ENCODE measurements at places on chromosomes 7 and 10. TPM values are rescaled to one million over a fixed set of nuclear protein-coding genes. Genes with fewer than 3 reads are reported as not detected.
A peak's percentile ranks its signal among the peaks of the same experiment; 100 is the strongest.

The TRPV5 gene
- not detected for total RNA-seq

DNA sequence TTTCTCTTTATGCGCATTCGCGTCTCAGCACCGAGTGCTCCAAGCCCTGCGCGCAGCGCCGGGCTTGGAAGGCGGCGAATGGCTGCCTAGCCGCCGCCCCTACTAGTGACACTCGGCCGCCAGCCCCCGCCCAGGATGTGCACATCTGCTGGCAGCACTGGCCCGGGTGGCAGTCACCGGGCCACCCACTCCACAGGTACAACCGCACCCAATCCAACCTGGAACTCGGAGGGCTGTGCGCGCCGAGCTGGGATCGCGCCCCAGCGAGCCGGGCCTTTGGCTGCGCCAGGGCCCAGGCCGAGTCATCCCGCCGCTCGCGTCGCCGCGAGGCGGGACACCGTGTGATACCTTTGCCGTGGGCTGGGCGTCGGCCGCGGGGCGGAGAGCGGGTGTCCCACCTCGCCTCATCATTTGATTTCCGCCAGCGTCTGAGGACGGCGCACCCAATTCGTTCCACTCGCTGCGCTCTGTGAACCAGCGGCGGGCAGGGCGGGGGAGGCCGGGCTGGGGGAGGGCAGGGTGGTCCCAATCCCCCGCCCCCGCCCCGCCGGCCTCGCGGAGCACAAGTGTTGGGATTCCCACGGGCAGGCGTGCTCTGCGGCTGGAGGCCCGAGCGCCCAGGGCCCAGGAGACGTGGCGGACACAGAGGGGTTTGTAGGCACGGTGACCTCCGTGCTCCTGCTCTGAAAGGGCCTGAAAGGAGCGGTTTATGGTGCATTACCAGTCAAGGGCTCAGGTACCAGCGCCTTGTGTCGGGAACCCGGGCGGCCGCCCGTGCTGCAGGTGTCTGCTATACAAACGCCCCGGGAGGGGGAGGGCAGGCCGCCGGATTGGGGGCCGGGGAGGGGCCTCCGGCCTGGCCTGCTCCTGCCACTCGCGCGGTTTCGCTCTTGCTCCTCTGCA is 17.8 kb upstream of the PTF1A start:
- H3K4me1 ChIP-seq: no peaks in the 10 kb centered on the region
- H3K27ac ChIP-seq: no peak overlapping the region
- H3K4me3 ChIP-seq: no peak overlapping the region
- no peak for DNase-seq

- no peak overlapping the region for H3K4me3 ChIP-seq
- peaks cover 27% of the 10 kb centered on the region for H3K4me1 ChIP-seq
- no peaks in the 10 kb centered on the region for H3K27me3 ChIP-seq
- no peaks in the 10 kb centered on the region for H3K36me3 ChIP-seq
- DNase-seq: peak; percentile 61
Measured at GRCh38 chr10:21929070-21929469, 74.5 kb downstream of the DNAJC1 start.

DNA sequence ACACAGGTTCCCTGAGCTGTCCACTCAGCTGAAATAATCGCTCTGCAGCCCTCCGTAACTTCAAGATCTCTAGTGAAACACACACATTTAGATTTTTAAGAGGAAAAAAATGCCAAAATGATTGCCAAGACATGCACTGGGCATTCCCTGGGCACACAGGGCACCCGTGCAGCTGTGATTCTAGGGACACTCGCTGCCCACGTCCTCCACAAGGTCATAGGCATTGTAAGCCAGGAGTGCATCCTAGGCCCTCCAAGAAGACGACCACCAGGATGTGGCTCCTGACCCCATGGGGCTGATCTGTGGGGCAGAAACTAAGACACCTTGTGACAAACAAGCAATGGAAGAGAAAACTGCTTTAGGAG is 563.3 kb downstream of the PTPRN2 start:
- no peak for DNase-seq
- H3K27me3 ChIP-seq: no peaks in the 10 kb centered on the region
- H3K4me3 ChIP-seq: no peak overlapping the region
- no peaks in the 10 kb centered on the region for H3K36me3 ChIP-seq
- no peak overlapping the region for H3K27ac ChIP-seq

The FZD1 gene
- 6.8 TPM for total RNA-seq

The ZNF853 gene
- 5.0 TPM for total RNA-seq

DNA sequence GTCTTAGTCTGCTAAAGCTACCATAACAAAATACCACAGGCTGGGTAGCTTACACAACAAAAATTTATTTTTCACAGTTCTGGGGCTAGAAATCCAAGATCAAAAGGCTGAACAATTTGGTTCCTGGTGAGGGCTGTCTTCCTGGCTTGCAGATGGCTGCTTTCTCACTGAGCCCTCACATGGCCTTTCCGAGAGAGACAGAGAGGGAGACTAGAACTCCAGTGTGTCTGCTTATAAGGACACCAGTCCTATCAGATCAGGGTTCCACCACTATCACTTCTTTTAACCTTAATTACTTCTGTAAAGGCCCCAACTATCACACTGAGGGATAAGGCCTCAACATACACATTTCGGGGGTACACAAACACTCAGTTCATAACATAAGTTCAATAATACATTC is 527.4 kb upstream of the VSTM2A start:
- H3K36me3 ChIP-seq: no peaks in the 10 kb centered on the region
- no peak overlapping the region for H3K4me3 ChIP-seq
- H3K4me1 ChIP-seq: no peaks in the 10 kb centered on the region
- H3K27me3 ChIP-seq: no peaks in the 10 kb centered on the region
- DNase-seq: no peak

DNA sequence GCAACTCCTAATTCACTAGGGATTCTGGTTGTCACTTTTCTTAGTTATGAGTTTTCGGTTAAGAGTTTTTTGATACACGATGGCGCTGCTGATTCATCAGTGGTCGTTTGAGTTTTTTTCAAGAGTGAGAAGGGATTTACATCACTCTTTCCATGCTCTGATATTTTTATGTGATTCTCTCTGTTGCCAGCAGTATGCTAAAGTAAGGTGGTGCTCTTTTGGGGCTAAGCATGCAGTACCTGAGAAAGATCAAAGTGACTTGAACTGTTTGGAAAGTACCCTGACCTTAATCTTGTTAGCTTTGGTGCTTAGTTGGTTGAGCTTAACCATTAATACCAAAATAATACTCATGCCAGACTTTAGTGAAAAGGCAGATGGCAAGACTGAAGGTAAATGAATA is 28.1 kb downstream of the STAMBPL1 start:
- no peak overlapping the region for H3K4me3 ChIP-seq
- no peak for DNase-seq
- no peaks in the 10 kb centered on the region for H3K4me1 ChIP-seq
- no peaks in the 10 kb centered on the region for H3K27me3 ChIP-seq
- peaks cover 3% of the 10 kb centered on the region for H3K36me3 ChIP-seq

Measured in astrocyte (in vitro differentiated cells and primary cell).